ENCODE measurements at places on chromosomes 2 and 18.

DNA sequence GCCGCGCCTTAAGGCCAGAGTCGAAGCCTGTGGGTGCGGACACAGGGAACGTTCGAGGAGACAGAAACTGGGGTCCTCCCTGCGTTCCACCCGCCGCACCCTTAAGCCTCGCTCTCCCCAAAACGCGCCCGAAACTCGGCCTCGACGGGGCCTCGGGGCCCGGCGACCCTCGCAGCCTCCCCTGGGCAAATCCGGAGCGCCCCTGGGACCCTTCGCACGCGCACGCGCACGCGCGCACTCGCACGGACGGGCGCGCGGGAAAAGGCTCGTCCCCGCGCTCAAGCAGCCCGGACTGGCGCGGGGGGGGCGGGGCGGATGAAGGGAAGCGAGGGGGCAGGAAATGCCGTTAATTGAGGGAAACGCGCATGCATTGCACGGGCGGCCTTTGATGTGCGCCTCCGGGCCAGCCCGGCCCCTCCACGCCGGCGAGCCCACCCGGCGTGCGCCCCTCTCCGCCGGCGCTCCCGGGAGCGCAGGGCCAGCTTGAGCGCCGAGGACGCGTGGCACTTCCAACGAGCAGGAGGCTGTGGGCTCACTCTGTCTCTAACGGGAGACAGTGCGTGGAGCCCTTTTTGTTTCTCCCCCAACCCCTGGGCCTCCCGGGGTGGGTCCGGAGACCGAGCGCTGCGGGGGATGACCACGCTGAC, 5.4 kb upstream of the SALL3 start:
- DNase-seq: no peak

DNA sequence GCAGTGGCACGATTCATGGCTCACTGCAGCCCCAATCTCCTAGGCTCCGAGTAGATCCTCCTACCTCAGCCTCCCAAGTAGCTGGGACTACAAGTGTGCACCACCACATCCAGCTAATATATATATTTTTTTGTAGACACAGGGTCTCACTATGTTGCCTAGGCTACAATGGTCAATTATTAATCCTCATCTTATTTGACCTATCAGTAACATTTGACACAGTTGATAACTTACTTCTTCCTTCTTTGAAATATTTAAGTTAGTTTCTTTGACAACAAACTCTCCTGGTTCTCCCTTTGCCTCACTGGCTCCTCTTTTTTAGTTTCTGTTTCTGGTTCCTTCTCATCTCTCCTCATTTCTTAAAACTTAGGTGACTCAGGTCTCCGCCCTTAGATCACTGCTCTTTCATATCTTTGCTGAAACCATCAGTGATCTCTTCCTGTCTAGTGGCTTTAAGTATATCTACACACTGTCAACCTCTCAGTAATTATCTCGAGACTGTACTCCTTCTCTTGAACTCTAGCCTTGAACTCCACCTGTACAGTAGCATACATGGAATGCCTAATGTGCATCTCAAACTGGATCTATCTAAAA, 11.5 kb downstream of the PGAP1 start:
- DNase-seq: no peak

GRCh38 chr2:176130957-176131847, 1.7 kb downstream of the HOXD8 start:
- peak; percentile 26 for DNase-seq

DNA sequence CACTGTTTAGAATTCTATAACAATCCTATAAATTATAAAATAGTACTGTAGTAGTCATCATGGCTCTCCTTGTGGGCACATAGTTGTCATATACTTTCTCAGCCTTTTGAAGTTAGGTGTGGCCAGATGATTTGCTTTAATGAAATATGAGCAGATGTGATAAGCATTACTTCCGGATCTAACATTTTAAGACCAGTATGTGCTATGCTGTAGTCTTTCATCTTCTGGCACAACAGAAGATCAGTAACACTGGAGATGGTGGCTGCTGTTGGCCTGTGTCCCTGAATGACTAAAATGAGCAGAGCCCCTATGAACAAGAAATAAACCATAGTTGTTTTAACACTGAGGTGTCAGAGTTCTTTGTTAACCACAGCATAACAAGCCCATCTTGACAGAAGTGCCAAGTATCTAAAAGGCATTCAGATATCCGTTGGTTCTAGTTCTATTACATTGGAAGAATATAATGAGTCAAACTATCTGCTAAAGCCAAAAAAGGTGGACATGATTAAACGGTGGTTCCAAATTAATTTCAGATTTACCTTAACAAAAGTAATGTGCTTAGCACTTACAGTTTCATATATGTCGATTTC, 6.3 kb downstream of the MEX3C start:
- DNase-seq: no peak

- DNase-seq: no peak
Measured at GRCh38 chr2:48607307-48608014, 10.2 kb upstream of the GTF2A1L start.

DNA sequence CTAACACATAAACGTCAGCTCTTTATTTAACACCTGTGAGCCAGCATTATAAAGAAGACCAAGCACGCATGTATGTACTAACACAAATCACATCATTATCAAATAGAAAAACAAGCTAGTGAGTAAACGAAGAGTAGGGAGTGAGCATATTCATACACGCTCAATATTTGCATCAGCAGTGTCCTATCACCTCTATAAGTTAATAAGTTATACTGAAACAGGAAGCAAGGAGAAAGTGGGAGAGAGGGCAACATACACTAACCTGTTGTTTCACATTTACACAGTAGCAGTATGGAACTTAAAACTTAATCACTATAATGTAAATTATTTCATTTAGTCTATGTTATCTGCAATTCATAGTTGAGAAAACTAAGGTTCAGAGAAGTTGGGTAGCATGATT, 321.5 kb upstream of the TANK start:
- no peak for DNase-seq

DNA sequence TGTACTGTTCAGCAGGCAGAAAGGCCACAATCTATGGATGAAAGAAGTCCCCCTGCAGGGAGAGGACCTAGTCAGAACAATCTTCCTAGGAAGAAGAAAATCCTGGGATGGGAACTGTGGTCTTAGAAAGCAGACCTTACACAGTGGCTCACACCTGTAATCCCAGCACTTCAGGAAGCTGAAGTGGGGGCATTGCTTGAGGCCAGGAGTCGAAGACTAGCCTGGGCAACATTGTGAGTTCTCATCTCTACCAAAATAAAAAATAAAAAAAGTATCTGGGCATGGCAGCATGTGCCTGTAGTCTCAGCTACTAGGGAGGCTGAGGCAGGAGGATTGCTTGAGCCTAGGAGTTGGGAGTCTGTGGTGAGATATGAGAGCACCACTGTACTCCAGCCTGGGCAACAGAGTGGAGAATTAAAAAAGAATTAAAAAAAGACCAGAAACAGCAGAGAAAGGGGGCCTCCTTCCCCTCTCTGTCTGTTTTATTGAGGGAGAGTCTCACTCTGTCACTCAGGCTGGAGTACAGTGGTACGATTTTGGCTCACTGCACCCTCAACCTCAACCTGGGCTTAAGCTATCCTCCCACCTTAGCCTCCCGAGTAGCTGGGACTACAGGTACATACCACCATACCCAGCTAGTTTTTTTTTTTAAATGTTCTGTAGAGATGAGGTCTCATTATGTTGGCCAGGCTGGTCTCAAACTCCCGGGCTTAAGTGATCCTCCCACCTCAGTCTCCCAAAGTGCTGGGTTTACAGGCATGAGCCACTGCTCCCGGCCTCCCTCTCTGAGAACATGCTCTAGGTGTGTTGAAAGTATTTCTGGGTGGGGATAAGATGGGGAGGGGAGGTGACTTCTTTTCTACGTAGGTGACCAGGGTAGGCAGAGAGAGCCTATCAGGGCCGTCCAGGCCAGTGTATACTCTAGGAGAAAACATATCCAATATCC, 7.4 kb downstream of the RHOB start:
- no peak for DNase-seq

- no peak for DNase-seq
Measured at GRCh38 chr2:217108575-217109027, 248.7 kb upstream of the TNP1 start.

DNA sequence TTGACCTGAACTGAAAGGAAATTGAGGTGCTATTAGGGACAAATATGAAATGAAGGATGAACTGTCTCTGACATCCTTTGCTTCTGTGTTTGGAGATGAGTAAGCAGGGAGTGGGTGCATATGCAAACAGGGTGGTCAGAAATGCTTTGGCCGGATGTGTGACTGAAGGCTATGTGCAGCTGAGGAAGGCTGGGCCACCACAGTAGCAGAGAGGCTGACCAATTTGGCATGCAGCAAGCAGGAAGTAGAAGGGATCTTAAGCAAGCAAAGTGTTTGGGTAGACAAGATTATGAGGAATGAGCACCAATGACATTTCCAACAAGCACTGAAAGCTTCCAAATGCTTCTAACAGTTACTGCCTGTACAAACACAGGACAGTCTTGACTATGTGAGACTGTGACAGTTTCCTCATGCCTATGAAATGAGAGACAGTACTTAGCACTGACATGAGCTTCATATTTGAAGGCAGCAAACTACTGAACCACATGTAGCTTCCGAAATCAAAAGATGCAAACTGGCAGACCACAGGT, 3.3 kb upstream of the ACTR3 start:
- no peak for DNase-seq

DNA sequence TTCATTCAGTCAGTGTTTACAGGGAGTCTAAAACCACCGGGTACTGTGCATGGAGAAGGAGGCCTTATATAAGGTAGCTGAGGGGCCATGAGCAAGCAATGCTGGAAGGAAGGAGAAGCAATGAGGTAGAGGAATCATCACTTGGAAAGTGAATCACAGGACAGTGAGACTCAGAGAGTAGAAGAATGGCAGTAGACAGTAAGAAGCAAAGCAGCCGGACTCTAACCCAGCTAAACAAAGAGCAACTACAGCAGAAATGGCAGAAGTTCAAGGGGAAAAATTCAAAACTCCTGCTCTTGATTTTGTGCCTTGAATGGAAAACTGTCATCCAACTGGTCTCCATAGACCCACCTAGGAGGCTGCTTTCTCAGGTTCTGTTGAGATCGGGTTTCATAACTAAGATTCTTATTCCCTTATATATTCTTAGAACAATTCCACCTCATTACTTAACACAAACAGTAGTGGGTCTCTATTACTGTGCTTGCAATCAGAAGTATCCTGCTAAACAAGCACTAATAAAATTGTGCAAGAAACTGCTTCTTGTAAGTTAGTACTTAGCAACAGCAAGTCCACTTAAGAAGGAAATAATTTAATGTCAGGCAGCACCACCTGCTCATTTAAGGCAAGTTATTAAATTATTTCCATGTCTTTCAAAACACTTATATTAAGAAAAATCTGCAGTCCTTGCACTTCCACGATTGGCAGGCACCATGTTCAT, 68.0 kb downstream of the RBMS1 start:
- DNase-seq: no peak

DNA sequence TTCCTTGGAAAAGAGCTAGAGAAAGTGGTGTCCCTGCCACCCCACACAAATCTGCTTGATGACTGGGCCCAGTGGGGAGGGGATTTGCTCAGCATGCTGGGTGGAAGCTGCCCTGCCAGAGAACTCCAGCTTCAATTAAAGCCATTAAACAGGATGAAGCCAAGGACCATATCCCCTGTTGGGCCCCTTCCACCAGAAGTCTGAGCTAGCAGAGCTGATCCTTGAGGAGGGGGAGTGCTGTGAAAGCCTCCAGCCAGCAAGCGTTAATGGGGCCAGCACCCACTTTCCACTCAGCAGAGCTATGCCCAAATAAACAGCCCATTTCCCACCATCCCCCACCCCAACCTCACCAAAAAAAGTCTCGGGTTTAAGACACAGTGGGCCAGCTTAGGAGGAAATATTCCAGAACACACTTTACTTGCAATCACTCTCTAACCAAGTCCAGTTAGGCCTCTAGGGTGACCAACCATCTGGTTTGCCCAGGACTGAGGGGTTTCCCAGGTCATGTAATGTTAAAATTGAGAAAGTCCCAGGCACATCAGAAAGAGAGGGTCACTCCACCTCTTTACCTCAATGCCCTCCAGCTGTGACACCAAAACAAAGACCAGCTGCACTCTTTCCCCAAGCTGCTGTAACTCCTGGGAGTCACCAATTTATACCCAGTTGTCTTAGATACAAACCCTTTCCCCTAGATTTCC, 132.3 kb downstream of the FOXI3 start:
- no peak for DNase-seq

GRCh38 chr2:64331114-64331645, 122.8 kb upstream of the LGALSL start:
- DNase-seq: no peak

GRCh38 chr2:170248574-170249393, 70.8 kb downstream of the MYO3B start:
- no peak for DNase-seq

DNA sequence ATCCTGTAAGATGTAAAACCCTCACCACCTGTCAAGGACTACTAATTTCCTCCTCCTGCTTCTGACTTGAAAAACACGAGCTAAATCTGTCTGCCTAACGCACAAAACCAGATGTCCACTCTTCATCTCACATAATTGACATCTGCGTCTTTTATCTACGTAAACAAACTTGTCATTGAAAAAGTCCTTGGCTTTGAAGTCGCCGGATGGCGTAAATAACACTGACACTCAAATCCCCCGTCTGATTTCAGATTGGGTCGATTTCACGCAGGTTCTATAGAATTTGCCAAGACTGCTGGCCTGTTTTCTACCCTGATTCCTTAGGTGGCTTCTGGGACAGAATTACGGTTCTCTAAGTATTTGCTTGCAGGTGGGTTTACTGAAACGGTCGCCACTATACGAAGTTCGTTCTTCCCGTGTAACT, 539 bp upstream of the MOB4 start:
- DNase-seq: peak; percentile 78

DNA sequence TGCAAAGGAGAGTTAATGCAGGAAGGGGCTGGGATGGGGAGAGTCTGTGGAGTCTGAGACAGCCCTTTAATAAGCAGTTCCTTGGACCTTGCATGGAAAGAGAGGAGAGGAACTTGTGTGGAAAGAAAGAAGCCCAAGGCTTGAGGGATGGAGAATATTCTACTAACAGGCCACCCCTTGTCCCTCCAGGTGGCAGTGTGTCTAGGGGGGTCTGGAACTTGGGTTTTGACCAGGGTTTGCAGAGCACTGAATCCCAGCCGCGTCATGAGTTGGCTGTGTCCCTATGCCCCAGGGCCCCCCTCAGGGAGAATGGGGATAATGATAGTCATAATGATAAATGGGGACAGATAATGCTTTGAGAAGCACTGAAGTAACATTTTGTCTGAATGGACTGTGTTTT, 15.0 kb downstream of the TCF7L1 start:
- no peak for DNase-seq

GRCh38 chr2:39018638-39019037, 102.2 kb downstream of the SOS1 start:
- DNase-seq: no peak

- DNase-seq: no peak
Measured at GRCh38 chr2:30465171-30465545, 18.1 kb downstream of the LCLAT1 start.

DNA sequence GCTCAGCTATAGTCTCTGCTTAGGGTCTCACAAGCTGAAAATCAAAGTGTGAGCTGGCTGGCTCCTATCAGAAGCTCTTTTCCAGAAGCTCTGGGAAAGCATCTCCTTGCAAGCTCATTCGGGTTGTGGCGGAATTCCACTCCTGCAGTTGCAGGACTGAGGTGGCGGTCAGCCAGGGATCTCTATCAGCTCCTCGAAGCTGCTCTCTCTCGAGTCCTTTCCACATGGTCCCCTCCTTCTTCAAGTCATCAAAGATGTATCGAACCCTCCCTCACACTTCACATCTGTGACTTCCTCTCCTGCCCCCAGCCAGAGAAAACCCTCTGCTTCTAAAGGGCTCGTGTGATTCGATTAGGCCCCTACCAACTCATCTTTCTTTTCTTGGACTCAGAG, 141.7 kb downstream of the ZFP36L2 start:
- DNase-seq: no peak
